ENCODE measurements at places on chromosomes 3 and 15. TPM values are rescaled to one million over a fixed set of nuclear protein-coding genes. Genes with fewer than 3 reads are reported as not detected.

Gene TMEM212
- total RNA-seq = not detected

Gene ESYT3
- total RNA-seq = 5.1 TPM

Gene KCNH8
- total RNA-seq = 0.89 TPM

Gene GHRL
- total RNA-seq = 2.2 TPM

Gene CACNA1D
- total RNA-seq = 39.2 TPM

Gene IQGAP1
- total RNA-seq = 159 TPM

Gene HTR3E
- total RNA-seq = not detected

Gene AGBL1
- not detected for total RNA-seq

Gene TRPC1
- 9.9 TPM for total RNA-seq

Gene MYH15
- total RNA-seq = not detected

Gene SYNM
- 167 TPM for total RNA-seq

Gene CHDH
- total RNA-seq = 46.4 TPM

Gene MINDY4B
- not detected for total RNA-seq

Gene SEMA5B
- total RNA-seq = 1.7 TPM

Gene ACP3
- 2.1 TPM for total RNA-seq

Gene ALDH1A2
- total RNA-seq = 134 TPM

Gene SEMA3F
- 34.1 TPM for total RNA-seq

Gene WNT7A
- total RNA-seq = 4.7 TPM

Gene FAM81A
- total RNA-seq = 2.8 TPM

Gene GPR149
- total RNA-seq = not detected
